ENCODE measurements at places on chromosomes 7 and 10.

DNA sequence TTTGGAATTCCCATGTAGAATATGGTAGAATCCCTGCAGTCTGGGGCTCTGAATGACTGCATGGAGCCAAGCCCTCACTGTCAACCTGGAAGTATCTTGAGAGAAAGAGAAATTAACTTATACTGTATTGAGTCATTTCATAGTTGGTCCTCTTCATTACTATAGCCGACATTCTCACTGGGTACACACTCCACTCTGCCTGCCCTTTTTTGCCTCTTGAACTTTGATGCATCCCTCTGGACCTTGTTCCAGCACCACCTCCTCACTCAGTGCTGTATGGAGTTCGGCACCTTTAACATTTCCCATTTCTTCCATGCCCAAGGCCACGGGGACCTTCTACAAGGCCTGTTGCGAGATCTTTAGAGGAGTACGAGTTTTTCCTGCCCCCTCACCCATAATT, 4.6 kb upstream of the ARHGAP22 start:
- DNase-seq: no peak

GRCh38 chr10:43585981-43586729, 11.7 kb upstream of the ZNF239 start:
- DNase-seq: no peak

DNA sequence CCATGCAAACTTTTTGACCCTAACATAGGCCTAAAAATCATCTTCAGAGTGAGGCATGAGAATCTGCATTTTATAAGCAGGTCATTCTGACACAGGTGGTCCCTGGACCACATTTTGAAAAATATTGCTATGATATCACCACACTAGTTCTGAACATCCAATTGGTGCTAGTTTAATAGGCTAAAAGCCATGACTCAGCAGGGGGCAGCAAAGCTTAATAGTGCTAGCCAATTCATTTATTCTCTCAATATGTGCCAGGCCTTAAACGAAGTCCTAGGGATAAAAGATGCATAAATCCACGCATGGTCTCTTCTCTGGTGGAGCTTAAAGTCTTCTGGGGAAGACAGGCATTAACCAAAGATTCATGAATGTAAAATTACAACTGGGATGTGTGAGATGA, 10.2 kb upstream of the SLC25A28 start:
- peak; percentile 24 for DNase-seq

GRCh38 chr10:48516911-48517310, 88.0 kb downstream of the ARHGAP22 start:
- no peak for DNase-seq

- no peak for DNase-seq
These were observed 30.7 kb downstream of the MTPN start for GRCh38 chr7:135946289-135947055.

DNA sequence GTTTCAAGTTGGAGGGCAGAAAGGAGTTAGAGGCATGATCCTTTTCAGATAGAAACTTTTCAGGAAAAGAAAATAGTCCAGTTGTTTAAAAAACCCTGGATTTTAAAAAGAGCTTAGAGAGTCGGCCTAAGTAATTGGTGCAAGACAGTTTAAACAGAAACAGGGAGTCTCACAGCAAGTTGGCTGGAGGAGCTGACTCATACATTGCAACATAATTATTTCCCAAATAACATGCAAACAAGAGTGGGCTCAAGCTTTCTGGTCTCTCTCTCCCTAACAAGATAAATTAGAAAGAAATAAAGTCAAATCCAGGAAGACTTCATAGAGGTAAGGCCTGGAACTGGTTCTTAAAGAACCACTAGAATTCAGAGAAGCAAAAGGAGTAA, 100.3 kb upstream of the AGBL3 start:
- DNase-seq: no peak

DNA sequence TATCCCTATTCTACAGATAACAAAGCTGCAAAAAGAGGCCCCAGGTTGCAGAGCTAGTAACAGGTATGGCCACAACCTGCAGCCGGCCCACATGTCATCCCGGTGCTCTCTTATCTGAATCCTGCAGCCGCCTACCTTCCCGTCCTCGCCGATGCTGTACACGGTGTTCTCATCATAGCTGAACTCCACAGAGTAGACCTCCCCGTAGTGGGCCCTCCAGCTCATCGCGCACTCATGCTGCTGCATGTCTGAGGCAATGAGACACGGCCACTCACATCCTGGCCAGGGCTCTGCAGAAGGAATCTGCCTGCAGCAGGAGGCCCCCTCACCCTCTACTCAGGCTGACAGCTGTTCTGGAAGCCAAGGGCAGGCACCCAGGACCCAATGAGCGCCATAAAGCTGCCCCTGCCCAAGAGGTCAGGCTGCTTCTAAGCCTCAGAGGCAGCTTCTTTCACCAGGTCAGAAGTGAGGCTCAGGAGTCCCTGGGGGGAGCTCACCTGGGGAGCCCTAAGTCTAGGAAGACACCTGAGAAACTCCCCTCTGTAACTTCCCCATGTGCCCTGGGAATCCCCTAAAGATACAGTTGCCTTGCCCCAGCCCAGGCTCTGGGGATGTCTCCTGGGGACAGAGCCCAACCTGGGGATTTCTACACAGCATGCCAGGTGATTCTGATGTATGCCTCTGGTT, 17.9 kb upstream of the CYREN start:
- DNase-seq: no peak

- DNase-seq: no peak
These were observed 25.2 kb upstream of the ITGB1 start for GRCh38 chr10:32982911-32983909.

GRCh38 chr10:3687510-3688081, 97.4 kb downstream of the KLF6 start:
- DNase-seq: no peak

GRCh38 chr7:72925546-72926120, 738 bp downstream of the POM121 start:
- DNase-seq: no peak

DNA sequence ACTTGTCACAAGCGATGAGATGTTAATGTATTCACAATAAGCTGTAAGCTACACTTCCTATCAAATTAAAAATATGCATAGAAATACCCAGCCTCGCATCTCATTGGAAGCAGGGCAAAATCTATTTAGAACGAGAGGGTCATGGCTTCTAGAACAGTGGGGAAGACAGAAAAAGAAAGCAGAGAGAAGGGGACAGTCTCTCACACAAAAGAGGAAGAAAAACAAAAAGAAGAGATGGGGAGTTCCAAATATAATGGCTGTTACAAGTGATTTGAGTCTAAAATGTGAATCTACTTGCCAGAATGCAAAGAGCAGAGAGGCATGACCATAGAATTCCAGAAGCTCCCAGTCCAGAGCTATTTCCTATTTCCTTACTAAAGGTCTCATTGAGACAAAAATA, 13.8 kb downstream of the LRRN3 start:
- DNase-seq: no peak

GRCh38 chr7:129502708-129503685, 666 bp downstream of the SMKR1 start:
- DNase-seq: no peak

- DNase-seq: no peak
These were observed 175.3 kb upstream of the SEMA3E start for GRCh38 chr7:83824214-83824613.

DNA sequence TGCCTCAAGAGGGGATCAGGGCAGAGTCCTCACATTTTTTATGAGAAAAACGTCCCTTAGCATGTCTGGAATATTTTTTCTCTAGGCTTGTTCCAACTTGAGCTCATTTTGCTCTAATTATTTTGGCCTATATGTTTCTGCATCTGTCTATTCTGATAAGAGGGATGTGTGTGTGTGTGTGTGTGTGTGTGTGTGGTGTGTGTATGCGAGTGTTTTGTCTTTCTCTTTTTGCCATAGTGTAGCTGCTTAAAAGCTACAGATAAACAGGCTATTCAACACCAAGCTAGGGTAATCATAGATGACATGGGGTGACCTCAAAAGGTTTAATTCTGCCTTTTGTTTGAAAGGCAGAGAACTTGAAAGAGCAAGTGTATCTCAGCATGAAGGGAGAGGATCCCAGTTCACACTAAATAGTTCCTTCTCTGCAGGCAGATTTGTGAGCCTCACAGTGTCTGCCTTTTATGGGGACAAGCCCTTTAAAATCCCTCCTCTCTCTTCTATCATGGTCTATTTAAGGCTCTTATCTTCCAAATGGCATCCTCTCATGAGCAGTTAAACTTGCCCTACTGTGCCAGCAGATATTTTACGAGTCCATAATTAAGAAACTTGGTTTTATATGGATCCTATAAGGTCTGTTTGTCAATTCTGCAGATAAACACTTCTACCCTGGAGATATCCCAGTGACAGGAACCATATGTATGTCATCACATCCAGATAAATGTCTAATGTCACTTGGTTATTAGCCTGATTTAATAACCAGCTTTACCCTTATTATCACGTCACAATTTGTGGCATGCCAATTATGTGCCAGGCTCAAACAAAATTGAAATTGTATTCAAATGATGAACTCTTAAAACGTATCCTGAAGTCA, 202.9 kb upstream of the MTPN start:
- no peak for DNase-seq

GRCh38 chr7:96979551-96980276, 25.6 kb upstream of the DLX6 start:
- DNase-seq: no peak

GRCh38 chr7:136034132-136034531, 57.0 kb upstream of the MTPN start:
- no peak for DNase-seq

DNA sequence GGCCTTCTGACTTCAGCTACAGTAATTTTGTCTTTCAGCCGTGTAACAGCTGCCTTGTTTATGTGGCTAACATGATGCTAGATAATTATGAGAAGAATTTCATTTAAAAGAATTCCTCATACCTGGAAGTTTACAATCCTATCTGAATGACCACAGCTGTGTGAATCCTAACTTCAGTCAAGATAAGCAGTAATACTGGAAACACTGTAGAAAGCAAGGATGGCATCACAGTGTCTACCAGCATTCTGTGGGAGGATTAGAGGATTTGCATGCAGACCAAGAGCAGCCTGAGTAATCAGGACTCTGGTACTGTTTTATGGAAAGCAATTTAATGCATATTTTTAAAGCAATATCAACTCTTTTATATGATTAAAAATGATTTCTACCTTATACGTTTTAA, 282.4 kb downstream of the EXOC4 start:
- DNase-seq: no peak

DNA sequence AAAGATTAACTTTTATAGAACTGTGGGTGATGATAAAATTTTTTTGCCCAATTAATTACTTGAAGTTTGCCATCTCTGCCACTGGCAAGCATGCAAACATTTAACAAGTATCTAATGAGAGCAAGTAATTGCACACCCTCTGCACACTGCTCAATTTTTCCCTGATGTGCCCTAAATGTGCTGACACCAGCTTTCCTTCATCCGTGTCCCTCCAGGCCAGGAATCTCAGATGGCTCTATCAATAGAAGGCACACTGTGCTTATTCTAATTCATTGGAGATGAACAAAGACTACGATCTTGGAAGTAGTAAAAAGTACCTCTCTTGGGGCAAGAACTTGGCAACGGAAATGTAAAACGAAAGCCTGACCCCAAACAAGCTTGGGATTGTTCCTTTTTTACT, 212.1 kb downstream of the GPR37 start:
- no peak for DNase-seq

DNA sequence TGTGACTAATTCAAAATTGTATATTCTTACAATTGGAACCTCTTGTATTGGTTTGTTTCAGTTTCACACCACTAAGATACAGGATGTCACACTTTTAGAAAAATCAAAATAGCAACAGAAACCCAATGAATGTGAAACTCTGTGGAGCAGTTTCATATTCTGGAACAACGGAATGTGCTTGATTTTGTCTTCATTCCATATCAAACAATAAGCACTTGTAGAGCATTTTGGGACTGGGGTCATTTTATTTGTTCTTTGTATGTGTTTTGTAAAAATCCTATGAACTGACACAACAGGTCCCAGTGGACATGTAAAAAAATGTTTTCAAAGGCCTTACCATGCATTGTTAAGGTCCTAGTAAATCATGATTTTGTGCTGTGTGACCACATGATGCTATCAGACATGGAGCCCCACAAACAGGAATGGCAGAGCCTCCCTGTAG, 123.1 kb downstream of the DKK1 start:
- no peak for DNase-seq

GRCh38 chr10:59607970-59608369, 101.7 kb downstream of the SLC16A9 start:
- no peak for DNase-seq

GRCh38 chr10:61750943-61751471, 88.3 kb downstream of the CABCOCO1 start:
- peak; percentile 75 for DNase-seq

DNA sequence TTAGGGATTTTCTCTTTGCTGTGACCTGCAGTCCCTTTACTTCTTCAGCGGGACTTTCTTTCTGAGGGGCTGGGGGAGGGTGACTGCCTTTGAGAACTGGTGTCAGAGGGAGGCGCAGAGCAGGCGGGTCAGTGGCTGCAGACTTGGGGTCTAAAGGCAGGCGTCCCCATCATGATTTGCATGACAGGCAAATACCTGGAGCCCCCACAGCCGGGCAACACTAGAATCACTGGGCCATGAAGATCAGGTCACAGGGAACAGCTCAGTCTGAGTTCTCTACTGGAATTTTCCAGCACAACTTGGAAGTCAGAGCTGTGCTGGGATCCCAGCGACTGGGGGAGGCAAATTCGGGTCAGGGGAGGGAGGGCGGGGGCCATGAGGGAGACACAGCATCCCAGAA, 29.2 kb upstream of the PITRM1 start:
- DNase-seq: peak; percentile 66

DNA sequence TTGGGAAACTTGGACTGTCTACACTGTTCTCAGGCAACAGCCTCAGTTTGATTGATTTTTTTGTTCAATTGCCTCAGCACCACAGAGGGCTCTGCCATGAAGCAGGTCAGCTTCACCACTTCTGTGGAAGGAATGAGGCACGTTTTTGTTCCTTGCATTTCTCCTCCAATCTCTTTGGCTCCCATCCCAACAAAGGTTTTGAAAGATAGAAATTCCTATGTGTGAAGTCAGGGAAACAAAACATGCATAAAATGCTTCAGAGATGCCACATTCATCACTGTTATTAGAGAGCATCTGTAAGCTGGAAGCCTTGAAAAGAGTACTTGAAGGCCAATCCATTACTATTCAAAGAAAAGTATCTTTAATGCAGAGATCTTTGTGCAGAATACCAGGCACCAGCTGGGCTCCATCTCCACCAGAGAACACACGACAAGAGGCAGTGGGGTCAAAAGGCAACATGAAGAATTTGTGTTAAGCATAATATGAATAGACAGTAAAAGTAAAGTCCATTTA, 249.1 kb upstream of the LYZL1 start:
- DNase-seq: peak; percentile 69

DNA sequence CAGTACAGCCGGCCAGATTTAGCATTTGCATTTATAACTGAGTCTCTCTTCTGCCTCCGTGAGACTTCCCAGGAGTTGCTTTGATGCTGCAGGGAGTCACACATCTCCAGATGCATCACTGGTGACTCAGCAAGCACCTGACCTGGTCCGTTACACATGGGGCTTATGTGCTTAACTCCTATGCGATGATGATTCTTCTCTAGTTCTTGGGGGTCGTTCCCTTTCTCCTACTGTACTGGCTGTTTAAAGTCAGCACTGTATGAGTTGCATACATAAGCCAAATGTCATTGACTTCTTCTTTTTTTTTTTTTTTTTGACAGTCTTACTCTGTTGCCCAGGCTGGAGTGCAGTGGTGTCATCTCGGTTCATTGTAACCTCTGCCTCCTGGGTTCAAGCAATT, 13.0 kb upstream of the AKR1E2 start:
- no peak for DNase-seq
